Epithelial cell of prostate (primary cell): ENCODE measurements at places on chromosomes 7 and 10.

DNA sequence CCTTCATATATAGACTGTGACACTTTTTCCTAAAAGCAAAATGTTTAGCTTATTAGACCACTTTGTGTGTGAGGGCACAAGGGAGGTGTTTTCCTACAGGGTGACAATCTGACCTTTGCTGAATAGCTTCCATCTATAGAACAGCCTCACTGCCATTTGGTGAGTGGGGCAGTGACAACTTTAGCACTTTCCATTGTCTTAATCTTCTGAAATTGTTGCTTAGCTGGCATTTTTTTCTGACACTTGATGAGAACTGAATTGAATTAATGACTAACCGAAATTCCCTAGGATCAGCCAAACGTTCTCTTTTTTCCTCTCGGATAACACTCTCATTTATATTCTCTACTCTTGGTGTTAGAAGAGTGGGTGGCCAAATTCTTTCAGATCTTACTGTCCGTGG lies 30.2 kb downstream of the KDM7A start:
- DNase-seq: no peak

- DNase-seq: no peak
Observed at GRCh38 chr7:10429031-10429430, 544.6 kb upstream of the PHF14 start.

DNA sequence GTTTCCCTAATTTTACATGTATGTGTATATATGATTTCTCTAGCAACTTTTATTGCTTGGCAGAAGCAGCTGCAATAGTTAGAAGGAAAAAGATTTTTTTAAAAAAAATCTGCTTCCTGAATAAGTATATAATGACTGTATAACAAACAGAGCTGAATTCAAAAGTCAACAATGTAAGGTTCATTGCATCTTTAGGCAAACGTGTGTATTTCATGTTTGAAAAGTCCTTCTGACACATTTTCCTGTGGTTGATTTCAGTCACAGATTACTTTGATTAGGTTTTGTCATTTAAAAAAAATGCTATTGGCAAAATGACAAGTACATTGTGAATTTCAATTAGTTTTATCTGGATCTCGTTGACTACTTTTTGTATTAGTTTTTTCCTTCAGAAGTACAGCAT lies 231.0 kb downstream of the CSTF2T start:
- DNase-seq: no peak

DNA sequence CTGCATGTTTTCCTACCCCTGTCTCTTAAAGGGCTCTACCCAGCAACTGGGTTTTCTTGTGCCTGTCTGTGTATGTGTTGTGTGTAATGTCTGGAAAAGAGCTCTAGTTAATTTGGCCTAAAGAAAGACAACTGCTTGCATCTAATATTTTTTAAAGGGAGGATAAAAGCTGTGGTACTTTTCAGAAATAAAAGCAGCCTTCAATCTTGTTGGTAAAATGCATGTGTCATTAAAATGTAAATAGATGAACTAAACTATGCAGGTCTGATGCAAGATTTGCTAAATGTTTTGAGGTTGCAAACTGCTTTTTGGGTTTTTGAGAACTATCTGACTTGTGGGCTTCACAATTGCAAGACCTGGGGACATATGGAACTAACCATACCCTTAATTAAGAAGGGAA lies 445.3 kb downstream of the HTR7 start:
- no peak for DNase-seq

GRCh38 chr10:29860166-29860565 lies 199.2 kb downstream of the JCAD start:
- no peak for DNase-seq

- DNase-seq: peak; percentile 78
Observed at GRCh38 chr10:44752451-44753441, 158.4 kb upstream of the TMEM72 start.

DNA sequence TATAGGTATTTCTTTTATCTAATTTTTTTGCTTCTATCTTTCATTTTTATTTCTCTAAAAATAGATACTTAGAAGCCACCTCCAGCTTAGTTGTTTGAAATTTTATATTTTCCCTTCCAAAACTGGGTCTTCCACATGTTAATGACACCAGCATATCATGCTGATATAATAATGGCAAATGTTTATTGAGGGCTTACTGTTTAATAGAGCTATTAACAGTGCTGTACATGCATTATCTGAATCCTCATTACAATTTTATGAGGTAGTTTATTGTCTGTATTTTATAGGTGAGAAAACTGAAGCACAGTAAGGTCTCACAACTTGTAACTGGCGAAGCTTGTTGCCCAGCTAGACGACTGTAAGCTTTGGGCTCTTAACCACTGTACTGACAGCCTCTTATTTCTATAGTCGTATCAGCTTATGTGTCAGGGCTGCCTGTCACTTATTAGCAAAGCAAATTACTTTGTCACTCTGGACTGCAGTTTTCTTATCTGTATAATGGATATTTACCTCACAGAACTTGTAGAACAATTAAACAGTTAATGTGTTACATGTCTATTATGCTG lies 51.2 kb downstream of the ANKIB1 start:
- DNase-seq: no peak
